Fibroblast of skin of back (primary cell): ENCODE measurements at places on chromosomes 5 and 9.

- DNase-seq, result no peak
These were observed 10.0 kb downstream of the MAP3K1 start for GRCh38 chr5:56825222-56825824.

DNA sequence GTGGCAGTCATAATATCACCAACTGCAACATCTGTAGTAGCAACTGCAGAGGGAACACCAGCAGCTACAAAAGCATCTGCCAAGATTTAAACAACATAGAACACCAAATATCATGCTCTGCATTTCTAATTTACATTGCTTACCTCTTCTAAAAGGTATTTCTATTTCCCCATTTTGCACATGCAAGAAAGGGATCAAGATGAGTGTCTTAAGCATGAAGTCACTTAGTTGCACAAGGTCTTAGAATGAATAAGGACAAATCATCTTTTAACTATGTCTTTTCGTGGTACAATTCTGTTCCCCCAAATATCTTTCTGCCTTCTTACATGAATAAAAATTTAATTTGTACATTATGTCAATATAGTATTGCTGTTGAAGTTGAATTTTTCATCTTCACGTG lies 1746.4 kb downstream of the EFNA5 start:
- peak; percentile 85 for DNase-seq

GRCh38 chr5:153938191-153938842 lies 100.4 kb downstream of the FAM114A2 start:
- peak; percentile 57 for DNase-seq

- no peak for DNase-seq
These were observed 12.4 kb downstream of the PTTG1 start for GRCh38 chr5:160434022-160434531.

GRCh38 chr9:116264361-116264760 lies 110.8 kb downstream of the PAPPA start:
- no peak for DNase-seq

- no peak for DNase-seq
These were observed 519 bp downstream of the ZER1 start for GRCh38 chr9:128771094-128771721.

- no peak for DNase-seq
These were observed 1.4 kb upstream of the SLC36A2 start for GRCh38 chr5:151348789-151349188.

- peak; percentile 76 for DNase-seq
These were observed 53.0 kb downstream of the ERGIC1 start for GRCh38 chr5:172886974-172887501.

DNA sequence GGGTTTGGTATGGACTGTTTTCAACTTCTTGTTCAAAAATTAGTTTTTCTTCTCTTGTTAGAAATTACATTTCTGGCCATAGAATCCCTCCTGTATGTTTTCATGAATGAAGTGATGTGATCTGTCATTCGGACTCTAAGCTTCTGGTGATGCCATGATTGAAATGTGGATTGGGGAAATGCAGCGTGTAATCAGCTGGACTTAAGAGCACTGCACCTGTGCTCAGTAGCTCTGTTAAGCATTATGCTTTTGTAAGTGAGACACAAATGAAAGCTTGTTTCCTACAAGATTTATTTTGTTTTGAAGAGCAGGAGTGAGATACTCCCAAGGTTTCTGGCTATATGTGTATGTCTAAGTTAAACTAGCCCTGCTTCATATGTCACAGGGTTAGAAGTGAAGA lies 24.0 kb upstream of the FAM120AOS start:
- DNase-seq, result no peak

- DNase-seq, result peak; percentile 93
These were observed 41.3 kb upstream of the ORM1 start for GRCh38 chr9:114281473-114282103.

- no peak for DNase-seq
These were observed 220.4 kb downstream of the TRPM3 start for GRCh38 chr9:70901013-70901412.

DNA sequence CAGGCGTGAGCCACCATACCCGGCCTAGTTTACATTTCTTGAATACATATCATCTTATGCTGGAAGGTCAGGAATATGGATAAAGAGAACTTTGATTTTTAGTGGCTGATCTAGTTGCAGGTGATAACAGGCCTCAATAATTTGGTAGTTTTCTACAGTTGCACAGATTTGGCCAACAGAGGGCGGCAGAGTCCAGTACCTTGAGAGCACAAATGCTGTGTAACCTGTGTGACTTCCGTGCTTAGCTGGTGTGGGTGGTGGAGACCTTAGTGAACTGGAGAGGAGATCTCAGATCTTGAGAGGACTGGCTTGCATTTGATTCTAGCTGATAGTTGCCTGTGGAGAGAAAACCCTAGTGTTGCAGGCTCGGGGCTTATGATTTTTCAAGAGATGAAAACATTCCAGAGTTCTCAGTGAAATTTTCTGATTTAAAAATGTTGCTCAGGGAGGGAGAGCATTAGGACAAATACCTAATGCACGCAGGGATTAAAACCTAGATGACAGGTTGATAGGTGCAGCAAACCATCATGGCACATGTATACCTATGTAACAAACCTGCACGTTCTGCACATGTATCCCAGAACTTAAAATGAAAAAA lies 17.4 kb upstream of the GPR151 start:
- peak; percentile 58 for DNase-seq

DNA sequence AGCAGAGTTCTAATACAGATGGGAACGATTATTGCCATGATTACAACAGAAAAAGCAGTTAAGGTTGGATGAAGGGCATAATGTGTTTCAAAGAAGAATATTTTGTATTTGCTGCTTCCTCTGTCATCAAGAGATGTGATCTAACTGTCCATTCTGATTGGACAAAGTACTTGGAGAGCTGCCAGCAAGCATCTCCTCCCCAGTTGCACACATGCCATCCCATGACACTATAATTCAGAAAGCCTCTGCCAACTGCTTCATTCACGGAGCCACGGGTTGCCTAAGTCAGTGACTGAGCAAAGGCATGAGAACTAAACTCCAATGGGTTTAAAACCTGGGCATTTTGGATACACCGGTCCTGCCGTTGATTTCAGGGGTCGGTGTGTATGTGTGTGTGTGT lies 253.8 kb downstream of the CRB2 start:
- peak; percentile 9 for DNase-seq

GRCh38 chr5:52502460-52502999 lies 285.2 kb upstream of the ITGA1 start:
- DNase-seq, result no peak

DNA sequence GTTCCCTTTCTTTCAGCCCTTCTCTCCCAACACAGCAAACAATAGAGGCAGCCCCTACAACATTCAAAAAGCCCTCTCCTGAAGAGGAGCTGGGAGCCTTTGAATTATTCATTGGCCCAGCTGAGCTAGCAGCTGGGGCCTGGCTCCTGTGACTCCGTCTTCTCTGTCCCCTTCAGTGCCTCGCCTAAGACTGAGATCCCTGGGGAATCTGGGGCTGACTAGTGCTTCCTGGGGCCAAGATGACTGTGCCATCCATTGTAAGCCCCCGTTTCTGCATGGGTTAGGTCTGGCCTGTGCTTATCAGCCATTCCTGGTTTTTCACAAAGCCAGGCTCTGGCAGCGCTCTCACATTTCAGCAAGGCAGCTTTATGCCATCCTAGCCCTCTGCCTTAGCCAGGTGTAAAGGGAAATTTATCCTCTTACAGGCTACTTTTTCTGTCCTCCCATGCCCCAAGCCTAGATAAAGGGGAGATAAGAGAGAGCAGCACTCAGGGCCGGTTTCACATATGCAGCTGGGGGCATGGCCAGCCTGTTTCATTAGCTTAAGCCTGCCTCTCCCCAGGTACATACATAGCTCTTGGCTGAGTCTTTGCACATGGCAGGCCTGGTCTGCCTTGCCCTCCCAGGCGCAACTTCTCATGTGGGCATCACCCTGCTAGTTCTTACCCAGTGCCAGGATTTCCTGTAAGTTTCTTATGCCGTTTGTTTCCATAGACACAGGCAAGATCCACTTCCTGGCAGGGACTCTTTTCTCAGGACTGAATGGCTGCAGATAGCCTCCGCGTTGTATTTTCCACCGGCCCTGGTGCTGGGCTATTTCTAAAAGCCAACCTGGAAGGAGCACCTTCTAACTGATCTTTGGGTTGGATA lies 15.8 kb downstream of the PTPA start:
- peak; percentile 59 for DNase-seq

GRCh38 chr9:87748881-87749280 lies 23.0 kb downstream of the CTSL start:
- DNase-seq, result no peak

- DNase-seq, result no peak
These were observed 102.7 kb downstream of the ARHGEF28 start for GRCh38 chr5:73728493-73729273.

DNA sequence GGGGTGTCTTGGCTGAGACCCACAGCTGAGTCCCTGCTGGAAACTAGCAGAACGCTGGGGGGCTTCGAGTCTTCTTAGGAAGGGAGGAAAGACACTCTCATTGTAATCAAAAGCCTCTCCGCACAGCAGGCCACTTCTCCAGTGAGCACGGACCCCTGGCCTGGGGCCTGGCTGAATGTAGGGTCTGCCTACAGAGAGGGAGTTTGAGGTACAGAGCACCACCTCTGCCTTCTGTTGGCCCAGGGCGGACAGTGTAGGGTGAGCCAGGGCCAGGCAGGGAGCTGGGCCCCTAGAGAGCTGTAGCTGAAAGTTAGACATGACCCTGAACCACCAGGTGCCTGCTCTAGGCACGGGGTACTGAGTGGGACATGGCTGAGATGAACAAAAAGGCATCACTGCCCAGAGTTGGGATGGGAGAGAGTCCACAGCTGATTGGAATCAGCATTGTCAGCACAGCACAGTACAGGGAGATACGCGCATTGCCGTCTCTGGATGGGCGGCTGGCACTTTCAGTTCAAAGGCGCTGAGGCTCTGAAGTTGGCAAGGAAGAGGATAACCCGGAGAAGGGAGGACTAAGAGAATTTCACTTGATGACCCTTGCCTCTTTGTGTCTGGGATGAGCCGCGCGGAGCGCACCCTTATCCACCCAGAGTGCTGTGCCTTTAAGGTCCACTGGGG lies 363 bp upstream of the SLC25A48 start:
- no peak for DNase-seq

DNA sequence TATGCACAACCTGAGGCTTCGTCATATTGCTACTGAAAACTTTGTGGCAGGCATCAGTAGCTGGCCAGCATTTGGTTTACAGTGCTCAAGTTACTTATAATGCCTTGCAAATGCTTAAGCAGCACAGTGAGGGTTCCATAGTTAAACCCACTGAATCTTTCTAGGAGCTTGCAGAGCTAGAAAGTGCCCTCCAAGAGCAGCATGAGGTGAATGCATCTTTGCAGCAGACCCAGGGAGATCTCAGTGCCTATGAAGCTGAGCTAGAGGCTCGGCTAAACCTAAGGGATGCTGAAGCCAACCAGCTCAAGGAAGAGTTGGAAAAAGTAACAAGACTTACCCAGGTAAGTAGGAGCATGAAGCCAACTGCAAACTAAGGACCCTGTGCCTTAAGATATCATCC lies 60.9 kb downstream of the CNTRL start:
- DNase-seq, result no peak

GRCh38 chr5:90307322-90307721 lies 102.2 kb downstream of the CETN3 start:
- peak; percentile 25 for DNase-seq

DNA sequence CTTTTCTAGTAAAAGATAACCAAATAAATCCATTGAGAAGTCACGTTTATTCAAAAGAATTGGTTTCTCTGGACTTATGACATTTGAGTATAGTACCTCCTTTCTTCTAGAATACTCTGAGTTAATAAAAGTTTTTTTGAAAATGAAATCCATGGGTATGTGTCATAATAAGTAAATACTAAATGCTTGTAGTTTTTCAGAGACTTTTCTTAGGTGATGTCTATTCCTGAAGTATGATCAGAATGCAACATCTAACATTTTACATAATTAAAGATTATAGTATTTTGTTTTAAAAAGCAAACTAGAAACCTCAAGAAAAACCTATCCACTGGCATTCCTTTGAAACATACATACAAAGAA lies 63.2 kb downstream of the NFIB start:
- peak; percentile 48 for DNase-seq

DNA sequence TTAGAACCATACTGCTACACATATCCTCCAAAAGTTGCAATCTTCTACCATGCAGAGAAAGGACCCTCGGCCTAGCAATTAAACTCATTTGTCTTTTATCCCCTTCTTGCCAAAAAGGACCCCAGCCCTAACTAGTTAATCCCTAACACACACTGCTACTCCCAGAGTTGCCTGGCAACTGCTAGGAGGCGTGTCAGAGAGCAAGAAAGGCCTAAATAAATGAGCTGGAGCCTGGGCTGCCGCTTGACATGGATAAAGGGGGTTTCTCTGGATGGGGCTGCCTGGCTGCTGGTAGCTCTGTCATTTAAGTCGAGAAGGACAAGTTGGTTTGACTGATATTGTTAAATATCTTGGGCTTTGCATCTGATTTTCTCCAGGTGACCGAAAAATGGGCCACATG lies 194.8 kb downstream of the CRB2 start:
- no peak for DNase-seq

DNA sequence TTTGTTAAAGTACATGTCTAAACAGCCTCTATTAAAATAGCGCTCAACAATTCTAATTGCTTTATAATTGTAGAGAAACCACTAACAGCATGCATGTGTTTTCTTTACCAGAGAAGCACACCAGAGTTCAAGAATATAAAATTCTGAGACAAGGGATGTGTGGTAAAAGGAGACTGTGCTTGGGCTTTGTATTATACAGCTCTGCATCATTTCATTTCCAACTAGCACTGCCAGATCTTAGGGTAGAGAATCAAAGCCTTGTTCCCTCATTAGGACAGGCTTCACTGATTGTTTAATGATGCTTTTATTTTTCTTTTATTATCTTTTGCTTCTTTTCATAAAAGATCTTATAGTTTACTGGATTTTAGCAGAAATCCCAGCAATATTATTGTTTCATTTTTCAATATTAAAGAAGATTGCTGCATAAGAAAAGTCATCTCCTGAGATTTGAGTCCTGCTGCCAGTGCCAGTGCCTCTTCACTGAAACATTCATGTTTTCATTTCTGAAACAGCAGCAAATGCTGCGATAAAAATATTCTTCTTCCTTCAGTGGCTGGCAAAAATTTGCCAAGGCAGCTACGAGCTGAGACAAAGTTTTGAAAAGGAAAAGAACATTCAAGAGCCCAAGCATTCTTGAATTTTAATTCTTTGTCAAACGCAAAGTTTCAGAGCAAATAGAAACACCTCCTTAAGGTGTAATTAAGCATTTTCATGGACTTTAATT lies 491.0 kb upstream of the PIK3R1 start:
- DNase-seq, result no peak

GRCh38 chr9:132458432-132458831 lies 48.4 kb downstream of the CFAP77 start:
- DNase-seq, result no peak

DNA sequence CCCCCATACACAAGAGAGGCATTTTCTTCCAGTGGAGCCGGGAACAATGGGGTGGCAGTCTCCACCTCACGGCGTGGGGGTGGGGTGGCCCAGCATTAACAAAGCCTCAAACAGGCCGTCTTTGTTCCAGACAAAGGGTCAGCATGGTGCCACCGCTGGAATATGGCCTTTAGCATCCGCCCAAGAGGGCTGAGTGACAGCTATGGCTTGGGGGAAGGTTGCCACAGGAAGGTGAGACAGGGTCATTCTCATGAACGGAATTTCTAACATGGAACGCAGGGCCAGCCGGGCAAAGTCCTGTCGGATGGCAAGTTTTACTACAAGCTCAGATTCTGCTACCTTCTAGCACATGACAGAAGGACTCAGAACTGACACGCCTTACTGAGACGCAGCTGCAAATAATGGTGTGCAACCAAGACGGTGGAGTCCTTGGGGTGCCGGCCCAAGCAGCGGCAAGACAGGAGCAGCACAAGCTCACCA lies 64.0 kb downstream of the OTULIN start:
- DNase-seq, result no peak

- DNase-seq, result no peak
These were observed 1225.2 kb downstream of the PTPRD start for GRCh38 chr9:9387511-9388115.

GRCh38 chr5:140677947-140678346 lies 4.6 kb upstream of the DND1 start:
- DNase-seq, result no peak
